ENCODE measurements at places on chromosomes 2 and 18.
A peak's percentile ranks its signal among the peaks of the same experiment; 100 is the strongest.

GRCh38 chr2:84494070-84494469, 22.2 kb upstream of the DNAH6 start:
- DNase-seq = no peak

DNA sequence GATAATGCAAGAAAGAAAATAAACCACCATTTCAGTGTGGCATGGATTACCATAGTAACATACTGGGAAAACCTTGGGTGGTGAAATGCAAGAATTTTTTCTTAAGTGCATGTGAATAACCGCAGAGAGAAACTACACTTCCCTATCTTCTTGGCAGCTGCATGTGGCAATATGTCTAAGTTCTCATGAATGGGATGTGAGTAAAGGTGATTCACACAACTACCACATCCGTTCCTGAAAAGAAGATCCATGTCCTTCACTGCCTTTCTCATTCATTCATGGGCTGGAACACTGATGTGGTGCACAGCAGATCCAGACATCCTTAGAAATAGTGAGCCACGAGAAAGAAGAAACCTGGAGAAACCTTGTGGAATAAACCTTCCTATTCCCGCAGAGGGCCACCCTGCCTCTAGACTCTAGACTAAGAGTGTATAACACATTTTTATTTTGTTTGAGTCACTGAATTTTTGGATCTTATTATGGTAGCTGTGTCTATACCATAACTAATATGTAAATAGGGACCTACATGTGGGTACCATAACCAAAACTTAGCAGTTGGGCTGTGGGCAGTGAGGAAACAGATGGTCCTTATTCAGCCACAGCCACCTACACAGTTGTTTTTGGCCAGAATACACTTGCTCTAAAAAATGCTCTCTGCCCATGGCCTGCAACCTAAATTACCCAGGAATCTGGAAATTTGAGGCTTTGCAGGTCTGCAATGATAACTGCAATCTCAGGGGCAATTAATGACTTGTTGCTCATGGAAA, 573.3 kb downstream of the LRP1B start:
- DNase-seq = no peak

GRCh38 chr18:50424877-50425690, 50.2 kb downstream of the SKA1 start:
- DNase-seq = peak; percentile 46

GRCh38 chr2:6917761-6918421, 679 bp downstream of the RNF144A start:
- no peak for DNase-seq

- no peak for DNase-seq
These were observed 107.1 kb downstream of the LYPD6B start for GRCh38 chr2:149145314-149146295.

GRCh38 chr2:197239434-197239833, 71.1 kb downstream of the ANKRD44 start:
- DNase-seq = no peak

- DNase-seq = no peak
These were observed 229.5 kb upstream of the ZC3H15 start for GRCh38 chr2:186256540-186256939.

- DNase-seq = peak; percentile 28
These were observed 3.3 kb downstream of the BOK start for GRCh38 chr2:241561832-241562231.

DNA sequence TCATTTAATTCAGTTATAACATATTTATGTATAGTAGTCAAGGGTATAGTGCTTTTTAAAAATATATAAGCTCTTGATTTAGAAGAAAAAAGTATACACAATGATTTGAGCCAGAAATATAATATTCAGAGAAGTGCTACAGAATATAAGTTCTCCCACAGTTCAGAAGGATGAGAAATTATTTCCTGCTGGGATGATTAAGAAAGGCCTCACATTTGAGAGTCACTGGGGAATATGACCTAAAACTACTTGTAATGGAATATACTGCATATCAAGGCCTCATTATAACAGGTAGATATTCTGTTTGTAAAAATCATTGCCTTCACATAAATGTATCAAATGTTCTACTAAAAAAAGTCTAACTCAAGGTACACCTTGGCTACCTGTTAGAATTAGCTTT, 203.5 kb downstream of the MBD2 start:
- no peak for DNase-seq

GRCh38 chr2:172693037-172693436, 42.6 kb upstream of the RAPGEF4 start:
- DNase-seq = peak; percentile 77

DNA sequence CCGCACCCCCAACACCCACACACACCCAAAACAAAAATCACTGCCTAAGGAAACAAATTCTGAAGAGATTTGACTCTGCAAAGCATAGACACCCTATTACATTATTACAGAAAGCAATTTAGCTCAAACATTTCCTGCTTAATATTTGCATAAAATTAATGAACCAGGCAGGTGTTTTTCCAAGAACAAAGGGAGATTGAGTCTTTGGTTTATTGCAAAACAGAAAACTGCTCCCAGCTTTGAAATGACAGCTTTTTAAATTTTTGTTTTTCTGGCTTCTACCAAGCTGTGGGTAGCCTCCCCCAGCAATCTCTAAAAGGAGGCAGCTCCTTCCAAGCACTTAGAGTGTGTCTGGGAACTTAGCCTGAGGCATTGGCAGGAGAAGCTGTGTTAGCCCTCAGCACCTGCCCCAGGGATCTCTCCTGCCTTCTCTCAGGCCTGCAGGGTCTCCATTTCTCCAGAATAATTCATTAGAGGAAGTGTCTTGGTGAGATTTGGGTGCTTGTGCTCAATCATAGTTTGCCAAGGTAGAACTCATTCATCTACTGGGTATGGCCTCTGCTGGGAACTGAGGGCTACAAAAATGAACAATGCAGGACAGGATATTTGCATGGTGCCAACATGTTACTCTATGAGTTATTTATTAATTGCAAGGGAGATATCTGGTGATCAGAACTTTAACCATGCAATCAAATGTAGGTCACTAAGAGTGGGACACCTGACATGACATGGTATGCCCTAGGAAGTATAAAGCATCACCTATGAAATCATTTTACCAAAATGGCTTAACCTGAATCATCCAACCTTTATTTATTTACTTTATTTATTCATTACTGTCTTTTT, 58.7 kb downstream of the B3GNT2 start:
- DNase-seq = no peak

DNA sequence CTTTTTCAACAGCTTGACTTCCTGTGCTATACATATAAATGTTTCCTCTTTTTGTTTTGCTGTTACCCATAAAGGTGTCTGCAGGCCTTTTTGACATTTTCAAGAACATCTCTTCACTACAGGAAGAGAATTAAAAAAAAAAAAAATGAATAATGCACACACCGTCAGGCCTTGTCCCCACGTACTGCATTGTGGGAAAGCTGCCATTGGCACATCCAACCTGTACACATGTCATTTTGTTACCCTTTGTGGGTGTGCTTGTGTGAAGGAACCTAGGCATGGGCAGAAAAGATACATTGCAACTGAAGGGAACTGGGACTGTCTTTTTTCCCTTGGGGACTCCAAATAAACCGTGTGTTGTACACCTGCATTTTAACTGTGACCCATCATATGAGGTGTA, 16.8 kb upstream of the TMEM37 start:
- DNase-seq = no peak

- no peak for DNase-seq
These were observed 22.8 kb upstream of the RUFY4 start for GRCh38 chr2:218046238-218046637.

DNA sequence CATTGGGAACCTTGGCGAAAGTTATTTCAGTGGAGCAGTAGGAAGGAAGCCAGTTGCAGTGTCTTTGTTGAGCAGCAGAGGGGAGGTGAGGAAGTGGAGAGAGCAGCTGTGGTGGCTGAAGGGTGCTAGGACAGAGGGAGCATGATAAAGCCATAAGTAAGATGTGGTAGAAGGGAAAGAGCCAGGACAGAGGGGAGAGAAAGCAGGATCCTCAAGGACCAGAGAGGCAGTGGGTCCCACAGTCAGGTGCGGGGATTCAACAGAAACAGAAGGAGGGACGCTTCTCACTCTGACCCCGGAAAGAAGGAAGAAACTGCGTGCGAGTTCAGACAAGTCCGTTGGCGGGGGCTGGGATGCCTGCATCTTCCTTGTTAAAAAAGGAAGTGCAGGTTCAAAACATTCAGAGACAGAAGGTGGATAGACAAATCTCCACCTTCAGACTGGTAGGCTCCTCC, at the start of gene CXCR2:
TSS of gene CXCR2 (plus strand) at position 403 of the 455 bp plus-strand sequence. CDS start 8,774 bp downstream, outside the sequence.
- no peak for DNase-seq

DNA sequence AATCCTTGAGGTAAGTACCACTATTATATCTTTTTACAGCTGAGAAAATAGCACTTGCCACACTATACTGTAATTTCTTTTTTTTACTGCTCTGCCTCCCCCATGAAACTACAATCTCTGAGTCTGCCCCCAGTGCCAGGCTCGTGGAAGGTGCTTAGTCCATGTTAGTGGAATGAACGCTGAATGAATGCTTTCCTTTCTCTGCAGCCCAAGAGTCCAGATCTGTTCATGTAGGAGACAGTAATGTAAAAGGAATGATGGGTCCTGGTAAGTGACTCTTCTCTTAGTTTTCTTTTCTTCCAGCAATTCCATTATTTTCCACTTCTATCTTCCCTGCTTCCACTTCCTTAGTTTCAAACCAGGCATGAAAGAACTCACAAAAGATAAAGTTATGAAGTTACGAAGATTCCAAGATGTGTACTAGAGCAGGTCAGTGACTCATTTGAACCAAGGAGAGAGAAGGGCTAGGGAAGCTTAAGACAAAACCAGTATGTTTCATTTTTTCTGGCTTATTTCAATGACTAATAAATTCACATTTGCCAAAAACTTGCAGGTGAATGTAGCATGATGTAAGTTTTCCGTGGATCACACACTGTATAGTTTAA, 46.0 kb downstream of the ARHGEF33 start:
- DNase-seq = no peak

DNA sequence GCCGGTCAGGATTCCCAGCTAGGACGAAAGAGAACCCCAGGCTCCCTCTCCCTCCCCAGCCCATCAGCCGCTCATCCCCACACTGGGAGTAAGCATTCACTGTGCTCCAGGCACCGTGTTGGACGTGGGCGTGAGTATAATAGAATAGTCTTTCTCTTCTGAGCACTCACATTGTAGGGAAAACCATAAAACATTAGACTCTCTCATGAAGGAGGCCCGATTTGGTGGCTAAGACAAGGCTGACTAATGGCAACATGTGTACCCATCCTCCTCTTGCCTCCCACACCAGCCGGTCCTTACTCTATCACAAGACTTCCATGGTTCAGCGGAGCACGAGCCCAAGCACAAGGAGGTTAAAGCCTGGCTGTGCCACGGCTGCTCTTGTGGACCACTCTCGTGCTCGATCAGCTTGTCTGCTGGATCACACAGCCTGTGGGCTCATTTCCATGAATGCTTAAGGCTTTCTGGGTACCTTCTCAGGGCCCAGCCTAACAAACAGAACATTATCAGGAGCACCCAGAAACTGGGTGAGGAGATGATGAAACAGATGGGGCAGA, 540.9 kb upstream of the RAB6C start:
- no peak for DNase-seq

- no peak for DNase-seq
These were observed 12.9 kb upstream of the EPAS1 start for GRCh38 chr2:46284260-46284659.

DNA sequence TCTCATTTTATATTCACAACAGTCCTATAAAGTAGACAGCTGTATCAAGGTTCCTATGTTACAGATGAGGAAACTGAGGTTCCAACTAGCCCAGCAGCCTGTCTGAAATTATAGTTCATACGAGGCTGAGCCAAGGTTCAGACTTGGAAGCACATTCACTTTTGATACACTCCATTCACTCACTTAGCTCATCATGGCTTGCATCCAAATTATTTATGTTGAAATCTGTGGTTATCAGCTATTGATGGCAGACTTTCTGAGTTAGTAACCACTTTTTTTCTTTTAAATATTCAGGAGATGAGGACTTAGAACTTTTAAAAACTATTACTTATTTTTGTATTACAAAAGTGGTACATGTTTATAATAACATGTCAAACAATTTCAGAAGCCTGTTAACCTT, 188.2 kb downstream of the MTX2 start:
- no peak for DNase-seq

DNA sequence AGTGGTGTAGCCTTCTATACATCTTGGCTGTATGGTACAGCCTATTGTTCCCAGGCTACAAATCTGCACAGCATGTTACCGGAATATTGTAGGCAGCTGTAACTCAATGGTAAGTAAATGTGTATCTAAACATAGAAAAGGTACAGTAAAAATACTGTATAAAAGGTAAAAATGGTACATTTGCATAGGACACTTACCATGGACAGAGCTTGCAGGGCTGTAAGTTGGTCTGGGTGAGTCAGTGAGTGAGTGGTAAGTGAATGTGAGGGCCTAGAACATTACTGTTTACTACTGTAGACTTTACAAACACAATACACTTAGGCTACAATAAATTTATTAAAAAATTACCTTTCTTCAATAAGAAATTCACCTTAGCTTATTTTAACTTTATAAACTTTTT, 3.7 kb upstream of the MRPS9 start:
- no peak for DNase-seq

- no peak for DNase-seq
These were observed 47.0 kb upstream of the RALBP1 start for GRCh38 chr18:9428301-9428706.

DNA sequence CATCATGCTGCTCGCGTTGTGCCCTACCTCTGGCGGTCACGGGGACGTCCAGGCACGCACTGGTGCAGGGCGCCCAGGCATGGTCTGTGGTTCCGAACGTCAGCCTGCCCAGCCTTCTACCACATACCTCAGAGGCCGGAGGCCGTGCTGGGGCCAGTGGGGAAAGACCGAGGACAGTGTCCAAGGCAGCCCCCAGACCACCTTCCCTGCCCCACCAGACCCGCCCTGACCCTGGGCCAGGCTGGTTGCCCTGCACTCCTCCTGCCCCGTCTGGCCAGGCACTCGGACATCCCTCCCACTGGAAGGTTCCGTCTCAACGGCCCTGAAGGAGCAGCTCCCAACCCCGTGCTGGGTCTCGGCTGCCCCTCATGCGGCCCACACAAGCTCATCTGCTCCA, 32.8 kb downstream of the SLC66A2 start:
- DNase-seq = no peak

DNA sequence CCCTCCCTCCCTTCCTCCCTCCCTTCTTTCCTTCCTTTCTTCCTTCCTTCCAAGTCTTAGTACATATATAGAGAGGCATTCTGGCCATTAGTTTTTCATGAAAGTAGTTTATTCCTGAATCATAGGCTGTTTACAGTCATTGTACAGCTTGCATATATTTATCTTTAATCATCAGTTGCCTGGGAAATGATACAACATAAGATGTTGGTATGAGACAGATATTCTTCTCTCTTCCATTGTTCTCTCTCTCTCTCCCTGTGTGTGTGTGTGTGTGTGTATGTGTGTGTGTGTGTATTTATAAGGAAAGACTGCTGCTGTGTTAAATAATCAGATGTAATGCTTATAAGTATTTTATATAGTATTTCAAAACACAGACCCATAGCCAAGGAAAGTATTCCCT, 289.8 kb upstream of the UBE2E3 start:
- DNase-seq = no peak

- DNase-seq = no peak
These were observed 148.4 kb downstream of the CSRNP3 start for GRCh38 chr2:165617741-165618481.

DNA sequence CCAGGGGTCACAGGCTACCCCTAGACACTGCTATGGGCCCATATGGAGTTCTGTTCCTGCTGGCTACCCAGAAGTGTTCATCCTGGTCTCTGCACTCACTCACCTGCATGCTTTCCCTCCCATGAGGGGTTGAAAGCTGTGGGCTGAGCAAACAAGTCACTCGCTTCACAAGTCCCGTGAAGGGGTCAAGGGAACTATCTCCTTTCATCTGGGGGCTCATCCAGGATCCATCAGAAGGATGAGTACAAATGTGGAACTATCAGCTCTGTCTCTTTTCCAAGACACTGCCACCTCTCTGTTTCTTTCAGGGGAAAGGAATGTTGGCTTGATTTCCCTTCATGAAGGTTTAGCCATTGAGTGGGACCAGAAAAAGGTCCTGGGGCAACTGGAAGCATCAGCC, 21.7 kb downstream of the SULT1C4 start:
- no peak for DNase-seq
